ENCODE measurements at places on chromosomes 16 and 17. TPM values are rescaled to one million over a fixed set of nuclear protein-coding genes. Genes with fewer than 3 reads are reported as not detected.

The ITGAD gene
- total RNA-seq = not detected

DNA sequence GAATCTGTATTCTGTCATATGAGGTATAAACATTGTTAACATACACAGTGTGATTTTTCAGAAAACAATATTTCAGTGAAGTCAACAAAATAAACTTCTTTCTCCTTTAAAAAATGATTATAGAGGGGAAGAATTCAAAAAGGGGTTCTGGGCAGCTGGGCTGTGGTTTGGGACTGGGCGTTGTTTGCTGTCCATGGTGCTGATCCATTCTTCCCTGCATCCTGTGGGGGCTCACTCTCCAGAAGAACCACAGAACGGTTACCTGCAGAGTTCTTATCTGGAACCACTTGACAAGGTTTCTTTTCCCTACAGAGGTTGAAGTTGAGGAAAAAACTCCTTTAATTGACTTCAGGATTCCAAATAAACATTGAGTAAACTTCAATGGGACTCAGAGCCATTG lies 1091.0 kb downstream of the CDH8 start:
- DNase-seq = no peak
- H3K4me1 ChIP-seq = no peaks in the 10 kb centered on the region
- H3K27ac ChIP-seq = no peak overlapping the region
- H3K27me3 ChIP-seq = no peaks in the 10 kb centered on the region

The ADAP2 gene
- total RNA-seq = 0.72 TPM

The ZNF423 gene
- 11.6 TPM for total RNA-seq

The CES3 gene
- not detected for total RNA-seq

DNA sequence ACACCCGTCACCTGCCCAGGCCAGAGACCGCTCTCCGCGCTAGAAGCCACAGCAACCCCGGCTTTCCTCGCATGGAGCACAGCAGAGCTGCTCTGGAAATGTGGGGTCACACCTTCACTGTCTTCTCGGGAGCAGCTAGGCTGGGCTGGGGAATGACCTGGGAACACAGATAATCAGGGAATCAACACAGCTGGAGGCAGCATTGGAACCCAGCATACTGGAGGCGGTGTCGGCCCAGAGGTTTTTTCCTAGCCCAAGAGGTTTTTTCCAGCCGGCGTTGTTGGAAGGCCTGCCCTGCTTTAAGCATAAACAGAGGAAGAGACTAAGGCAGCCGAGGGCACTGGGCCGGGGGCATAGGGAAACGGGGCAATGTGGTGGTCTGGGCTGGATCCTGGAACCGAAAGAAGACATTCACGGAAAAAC lies 791 bp upstream of the PLD6 start:
- H3K4me1 ChIP-seq = peaks cover 32% of the 10 kb centered on the region
- no peak overlapping the region for H3K27ac ChIP-seq
- H3K36me3 ChIP-seq = peaks cover 14% of the 10 kb centered on the region
- no peaks in the 10 kb centered on the region for H3K27me3 ChIP-seq

DNA sequence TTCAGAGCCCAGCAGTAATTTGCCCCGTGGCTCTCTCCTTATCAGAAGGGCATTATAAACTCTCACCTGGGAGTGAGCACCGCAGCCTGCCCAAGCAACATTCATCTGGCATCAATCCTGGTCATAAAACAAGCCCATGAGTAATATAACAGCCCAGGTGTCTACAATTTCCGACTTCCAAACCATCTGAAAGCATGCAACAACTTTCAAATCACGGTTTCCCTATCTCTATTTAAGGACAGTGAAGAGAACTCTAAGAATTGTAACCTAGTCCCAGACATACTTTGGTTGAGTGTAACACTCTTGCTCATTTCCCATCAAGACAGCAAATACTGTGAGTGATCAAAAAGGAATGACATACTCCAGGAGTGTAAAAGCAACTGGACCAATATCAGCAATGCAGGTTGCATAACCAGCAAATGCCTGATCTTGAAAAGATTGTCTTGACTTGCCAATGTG lies 487.4 kb upstream of the SOX9 start:
- peaks cover 40% of the 10 kb centered on the region for H3K4me1 ChIP-seq
- H3K4me3 ChIP-seq = peak overlapping the region; percentile 32
- no peaks in the 10 kb centered on the region for H3K27me3 ChIP-seq
- no peaks in the 10 kb centered on the region for H3K36me3 ChIP-seq

The RASD1 gene
- 13.8 TPM for total RNA-seq

GRCh38 chr17:34299956-34300577 lies 14.5 kb downstream of the CCL11 start:
- H3K27me3 ChIP-seq = no peaks in the 10 kb centered on the region
- peaks cover 35% of the 10 kb centered on the region for H3K4me1 ChIP-seq
- H3K36me3 ChIP-seq = no peaks in the 10 kb centered on the region
- no peak for DNase-seq
- peak overlapping the region; percentile 66 for H3K27ac ChIP-seq

The PSMD11 gene
- 84.9 TPM for total RNA-seq

- H3K27me3 ChIP-seq = no peaks in the 10 kb centered on the region
- H3K27ac ChIP-seq = no peak overlapping the region
- peaks cover 61% of the 10 kb centered on the region for H3K36me3 ChIP-seq
- DNase-seq = no peak
- H3K4me1 ChIP-seq = no peaks in the 10 kb centered on the region
- H3K4me3 ChIP-seq = no peak overlapping the region
Observed at GRCh38 chr17:47131761-47132160, 57.3 kb downstream of the CDC27 start.

DNA sequence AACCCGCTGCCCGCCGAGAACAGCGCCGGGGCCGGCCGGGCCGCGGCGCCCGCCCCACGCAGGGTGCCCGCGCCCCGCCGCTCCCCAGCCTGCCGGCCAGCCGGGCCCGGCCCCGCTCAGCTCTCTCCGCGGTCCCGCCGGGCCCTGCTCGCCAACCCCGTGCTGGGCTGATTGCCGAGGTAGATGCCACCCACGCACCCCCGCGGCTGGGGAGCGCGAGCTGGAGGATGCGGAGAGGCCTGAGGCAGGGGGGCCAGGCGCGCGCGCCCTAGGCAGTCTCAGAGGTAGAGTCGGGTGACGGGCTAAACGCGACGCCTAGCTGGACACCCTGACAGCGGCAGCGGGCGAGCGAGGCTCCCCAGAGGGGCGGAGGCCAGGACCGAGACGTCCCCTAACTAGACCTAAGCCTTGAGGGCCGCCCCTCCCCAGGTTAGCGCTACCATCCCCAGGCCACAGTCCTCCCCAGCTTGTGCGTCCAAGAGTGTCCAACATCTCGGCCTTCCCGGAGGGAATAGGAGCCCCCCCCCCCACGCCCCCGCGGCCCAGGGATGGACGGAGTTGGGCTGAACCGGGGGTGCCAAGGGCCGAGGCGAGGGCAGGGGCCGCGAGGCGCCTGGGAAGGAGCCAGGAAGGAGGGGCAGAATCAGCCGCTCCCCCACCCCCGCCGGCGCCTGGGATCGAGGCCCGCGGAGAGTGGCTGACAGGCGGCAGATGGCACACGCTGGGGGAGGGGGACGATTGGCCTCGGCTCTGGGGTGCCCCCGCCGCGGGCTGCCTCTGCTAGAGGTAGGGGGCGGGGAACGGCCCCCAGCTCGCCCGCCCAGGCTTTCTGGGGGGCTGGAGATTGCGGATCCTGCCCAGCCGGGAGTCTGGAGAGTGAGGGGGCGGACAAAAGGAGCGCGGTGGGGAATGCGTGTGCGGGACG lies 2.5 kb upstream of the ZNF423 start:
- H3K4me3 ChIP-seq = peak overlapping the region; percentile 70
- H3K27me3 ChIP-seq = peaks cover 20% of the 10 kb centered on the region
- DNase-seq = peak; percentile 97
- H3K36me3 ChIP-seq = no peaks in the 10 kb centered on the region
- H3K4me1 ChIP-seq = peaks cover 11% of the 10 kb centered on the region
- no peak overlapping the region for H3K27ac ChIP-seq

- no peaks in the 10 kb centered on the region for H3K36me3 ChIP-seq
- H3K4me1 ChIP-seq = peaks cover 7% of the 10 kb centered on the region
- H3K4me3 ChIP-seq = no peak overlapping the region
- no peak overlapping the region for H3K27ac ChIP-seq
Observed at GRCh38 chr17:57490890-57491289, 234.6 kb downstream of the MSI2 start.

DNA sequence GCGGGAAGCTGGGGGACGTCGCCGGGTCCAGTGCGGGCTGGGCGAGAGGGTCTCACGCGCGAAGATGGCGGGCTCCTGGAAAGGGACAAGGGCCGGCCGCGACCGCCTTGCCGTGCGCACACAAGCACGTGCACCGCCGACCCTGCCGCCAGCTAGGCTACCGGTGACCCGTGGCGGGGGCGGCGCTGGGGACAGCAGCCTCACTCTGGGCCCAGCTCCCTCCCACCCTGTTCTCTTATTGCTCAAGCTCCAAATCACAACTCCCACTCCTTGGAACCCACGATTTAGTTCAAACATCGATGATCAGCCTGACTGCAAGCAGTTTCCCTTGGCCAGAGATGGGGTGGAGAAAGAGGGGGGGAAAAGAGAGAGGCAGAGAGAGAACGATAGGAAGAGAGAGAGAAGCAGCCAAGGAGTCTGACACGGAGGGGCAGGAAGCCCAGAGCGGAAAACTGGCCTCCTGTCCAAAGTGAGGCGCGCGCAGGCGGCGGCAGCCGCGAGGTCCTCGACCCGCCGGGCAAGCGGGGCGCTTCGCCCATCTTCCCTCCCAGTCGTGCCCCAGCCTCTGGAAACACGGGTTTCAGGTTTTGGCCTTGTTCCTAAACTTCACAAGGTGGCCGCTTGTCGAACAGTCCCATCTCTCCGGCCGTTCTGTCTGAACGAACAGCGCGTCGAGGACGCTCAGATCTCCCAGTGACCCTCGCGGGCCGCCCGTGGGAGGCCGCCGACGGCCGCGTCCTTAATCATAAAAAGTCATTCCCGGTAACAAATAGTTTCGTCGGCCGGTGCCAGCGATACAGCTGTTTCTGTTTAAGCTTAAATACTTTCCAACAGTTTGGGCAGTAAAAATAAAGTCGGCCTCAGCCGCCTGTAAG lies 1.7 kb upstream of the CBX8 start:
- H3K27ac ChIP-seq = no peak overlapping the region
- H3K36me3 ChIP-seq = no peaks in the 10 kb centered on the region
- H3K27me3 ChIP-seq = peaks cover 59% of the 10 kb centered on the region

- H3K36me3 ChIP-seq = no peaks in the 10 kb centered on the region
- peak; percentile 44 for DNase-seq
- no peak overlapping the region for H3K27ac ChIP-seq
- H3K4me3 ChIP-seq = no peak overlapping the region
- H3K27me3 ChIP-seq = peaks cover 7% of the 10 kb centered on the region
- no peaks in the 10 kb centered on the region for H3K4me1 ChIP-seq
Observed at GRCh38 chr16:89031715-89032659, 55.0 kb upstream of the CBFA2T3 start.

- no peaks in the 10 kb centered on the region for H3K36me3 ChIP-seq
- peaks cover 9% of the 10 kb centered on the region for H3K4me1 ChIP-seq
- no peak for DNase-seq
- peak overlapping the region; percentile 76 for H3K27ac ChIP-seq
- no peaks in the 10 kb centered on the region for H3K27me3 ChIP-seq
Observed at GRCh38 chr17:41666237-41666641, 22.4 kb upstream of the EIF1 start.

GRCh38 chr16:19874851-19875546 lies 9.6 kb downstream of the GPRC5B start:
- DNase-seq = no peak
- H3K36me3 ChIP-seq = no peaks in the 10 kb centered on the region
- H3K4me3 ChIP-seq = no peak overlapping the region
- no peaks in the 10 kb centered on the region for H3K4me1 ChIP-seq
- no peaks in the 10 kb centered on the region for H3K27me3 ChIP-seq

DNA sequence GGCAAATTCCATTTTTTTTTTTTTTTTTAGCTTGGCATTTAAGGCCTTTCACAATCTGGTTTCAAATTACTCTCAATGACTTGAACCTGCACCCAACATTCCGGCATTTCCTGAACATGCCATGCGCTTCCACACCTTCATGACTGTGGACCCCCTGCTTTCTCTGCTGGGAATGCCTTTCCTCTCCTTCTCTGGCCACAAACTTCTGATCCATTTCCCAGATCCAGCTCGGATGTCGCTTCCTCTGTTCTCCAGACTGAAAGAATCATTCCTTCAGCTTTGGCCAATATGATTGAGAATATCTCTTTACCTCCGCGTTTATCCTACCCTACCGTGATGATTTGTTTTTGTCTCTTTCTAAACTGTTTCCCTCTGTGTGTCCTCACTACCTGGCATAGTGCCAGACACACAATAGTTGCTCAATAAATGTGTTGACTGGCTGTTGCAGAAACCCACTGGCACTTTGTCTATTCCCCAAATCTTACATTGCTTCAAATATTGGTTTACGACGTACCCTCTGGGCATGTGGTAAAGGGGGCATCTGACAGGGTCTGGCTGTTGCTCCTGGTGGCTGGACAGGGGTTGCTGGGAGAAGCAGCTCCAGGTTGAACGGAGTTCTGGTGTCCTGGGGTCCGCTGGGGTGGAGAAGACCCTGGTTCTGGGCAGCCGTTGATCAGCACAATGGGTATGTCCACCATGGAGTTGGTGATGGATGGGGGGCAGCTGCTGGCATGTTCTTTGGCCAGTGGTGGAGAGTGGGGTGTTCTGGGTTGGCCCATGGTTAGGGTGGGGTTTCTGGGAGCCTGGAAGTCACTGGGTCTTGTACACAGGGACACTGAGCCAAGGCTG lies 14.7 kb downstream of the TNS4 start:
- H3K36me3 ChIP-seq = no peaks in the 10 kb centered on the region
- H3K27ac ChIP-seq = peak overlapping the region; percentile 97
- no peak overlapping the region for H3K4me3 ChIP-seq
- no peaks in the 10 kb centered on the region for H3K27me3 ChIP-seq

- peak; percentile 31 for DNase-seq
- no peak overlapping the region for H3K4me3 ChIP-seq
- peaks cover 16% of the 10 kb centered on the region for H3K4me1 ChIP-seq
- no peaks in the 10 kb centered on the region for H3K27me3 ChIP-seq
Observed at GRCh38 chr16:67229906-67230808, 3.2 kb downstream of the TMEM208 start.

The APOBR gene
- total RNA-seq = under 0.01 TPM

The SPAG5 gene
- 6.2 TPM for total RNA-seq

- H3K27me3 ChIP-seq = no peaks in the 10 kb centered on the region
- peaks cover 11% of the 10 kb centered on the region for H3K4me1 ChIP-seq
- no peak overlapping the region for H3K27ac ChIP-seq
Observed at GRCh38 chr16:4664538-4665418, 28.6 kb upstream of the NUDT16L1 start.

DNA sequence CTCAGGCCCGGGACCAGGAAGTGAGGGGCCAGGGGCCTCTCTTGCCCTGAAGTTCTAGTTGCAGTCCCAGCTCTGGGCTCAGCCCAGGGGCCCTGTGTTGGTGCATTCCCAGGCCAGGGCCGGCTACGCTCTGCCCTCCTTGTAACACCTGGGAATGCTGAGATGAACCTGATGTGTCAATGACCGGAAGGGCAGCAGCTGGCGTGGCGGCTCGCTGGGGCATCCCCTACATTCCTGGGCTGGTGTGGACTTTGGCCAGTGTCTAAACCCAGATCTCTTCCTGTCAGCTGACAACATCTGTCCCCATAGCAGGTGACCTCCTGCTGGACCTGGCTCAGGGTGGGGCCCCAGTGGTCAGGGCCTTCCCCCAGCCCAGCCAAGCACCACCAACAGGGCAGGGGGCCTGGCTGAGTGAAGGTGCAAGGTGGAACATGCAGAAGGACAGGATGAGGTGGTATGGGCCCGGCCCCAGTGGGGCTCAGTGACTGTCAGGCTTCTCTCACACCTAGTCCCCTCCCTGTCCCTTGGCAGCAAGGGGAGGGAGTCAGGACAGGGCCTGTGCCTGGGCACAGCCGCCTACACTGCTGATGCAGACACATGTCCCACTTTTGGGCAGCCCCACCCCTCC lies 15.9 kb downstream of the FAM83G start:
- H3K27ac ChIP-seq = no peak overlapping the region
- peaks cover 18% of the 10 kb centered on the region for H3K36me3 ChIP-seq
- H3K4me1 ChIP-seq = no peaks in the 10 kb centered on the region
- H3K27me3 ChIP-seq = no peaks in the 10 kb centered on the region

GRCh38 chr17:61267847-61268246 lies 131.8 kb upstream of the TBX2 start:
- DNase-seq = no peak
- no peak overlapping the region for H3K4me3 ChIP-seq
